ENCODE measurements at places on chromosomes 2 and 18. TPM values are rescaled to one million over a fixed set of nuclear protein-coding genes. Genes with fewer than 3 reads are reported as not detected.
A peak's percentile ranks its signal among the peaks of the same experiment; 100 is the strongest.

The CCDC85A gene
- total RNA-seq: 0.42 TPM

GRCh38 chr2:46494596-46494995 is 15.2 kb downstream of the TMEM247 start:
- H3K27me3 ChIP-seq: peaks cover 18% of the 10 kb centered on the region
- no peaks in the 10 kb centered on the region for H3K36me3 ChIP-seq
- peaks cover 4% of the 10 kb centered on the region for H3K4me1 ChIP-seq
- H3K27ac ChIP-seq: no peak overlapping the region
- no peak overlapping the region for H3K4me3 ChIP-seq

The EPHA4 gene
- total RNA-seq: 28.7 TPM

GRCh38 chr2:182187130-182187529 is 201.5 kb downstream of the PPP1R1C start:
- no peak overlapping the region for H3K4me3 ChIP-seq
- DNase-seq: no peak
- H3K4me1 ChIP-seq: no peaks in the 10 kb centered on the region
- no peaks in the 10 kb centered on the region for H3K27me3 ChIP-seq

The RESP18 gene
- not detected for total RNA-seq

GRCh38 chr2:29524652-29525051 is 396.7 kb downstream of the ALK start:
- no peak overlapping the region for H3K4me3 ChIP-seq
- no peak overlapping the region for H3K27ac ChIP-seq
- DNase-seq: no peak
- H3K27me3 ChIP-seq: no peaks in the 10 kb centered on the region

GRCh38 chr2:160491911-160492371 is 1.7 kb downstream of the RBMS1 start:
- H3K4me3 ChIP-seq: peak overlapping the region; percentile 95
- DNase-seq: no peak
- peaks cover 47% of the 10 kb centered on the region for H3K4me1 ChIP-seq
- no peaks in the 10 kb centered on the region for H3K36me3 ChIP-seq
- peak overlapping the region; percentile 97 for H3K27ac ChIP-seq
- H3K27me3 ChIP-seq: no peaks in the 10 kb centered on the region

DNA sequence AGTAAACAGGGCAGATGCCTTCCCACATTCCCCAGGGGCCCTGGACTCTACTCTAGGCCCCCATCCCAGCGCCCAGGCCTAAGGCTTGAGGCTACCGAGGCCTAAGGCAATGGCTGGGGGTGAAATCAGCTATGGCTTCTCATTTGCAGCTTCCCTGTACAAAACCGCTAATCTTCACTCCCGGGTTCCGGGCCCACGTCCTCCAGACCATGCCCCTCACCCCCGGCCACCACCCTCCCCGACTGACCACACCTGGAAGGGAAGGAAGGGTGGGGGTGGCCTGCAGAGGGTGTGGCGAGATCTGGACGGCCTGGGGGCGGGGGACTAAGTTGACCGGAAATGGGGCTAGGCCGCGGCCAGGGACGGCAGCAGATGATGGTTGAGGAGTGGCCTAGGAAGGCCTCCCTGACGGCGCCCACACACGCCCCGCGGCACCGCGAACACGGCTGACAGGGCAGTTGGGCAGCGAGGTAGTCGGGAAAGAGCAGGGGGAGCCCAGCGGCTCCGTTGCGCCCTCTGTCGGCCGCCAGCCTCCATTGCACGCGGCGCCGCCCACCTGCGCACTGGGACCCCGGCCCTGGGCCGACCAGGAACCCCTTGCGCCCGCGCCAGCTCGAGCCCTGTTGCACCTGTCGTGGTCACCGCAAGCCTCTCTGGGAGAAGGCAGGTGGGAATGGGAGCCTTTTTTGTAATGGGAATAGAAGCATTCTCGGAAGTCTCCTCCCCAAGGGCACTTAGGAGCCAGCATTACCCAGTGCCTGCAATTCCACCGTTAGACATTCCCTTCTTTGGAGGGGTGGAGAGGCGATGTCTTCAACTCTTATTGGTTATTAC is 117.1 kb upstream of the STPG4 start:
- no peaks in the 10 kb centered on the region for H3K36me3 ChIP-seq
- peak overlapping the region; percentile 61 for H3K27ac ChIP-seq
- no peak for DNase-seq
- H3K4me1 ChIP-seq: peaks cover 41% of the 10 kb centered on the region

GRCh38 chr18:33605250-33605649 is 27.2 kb downstream of the ASXL3 start:
- no peaks in the 10 kb centered on the region for H3K4me1 ChIP-seq
- no peak overlapping the region for H3K4me3 ChIP-seq
- H3K36me3 ChIP-seq: no peaks in the 10 kb centered on the region
- H3K27ac ChIP-seq: no peak overlapping the region
- no peaks in the 10 kb centered on the region for H3K27me3 ChIP-seq

The SERPINB11 gene
- total RNA-seq: 85.9 TPM

- H3K27me3 ChIP-seq: no peaks in the 10 kb centered on the region
- H3K36me3 ChIP-seq: no peaks in the 10 kb centered on the region
- no peaks in the 10 kb centered on the region for H3K4me1 ChIP-seq
- no peak overlapping the region for H3K4me3 ChIP-seq
- no peak for DNase-seq
Observed at GRCh38 chr2:170101789-170102188, 76.2 kb upstream of the MYO3B start.

The GATA6 gene
- total RNA-seq: 2.2 TPM

DNA sequence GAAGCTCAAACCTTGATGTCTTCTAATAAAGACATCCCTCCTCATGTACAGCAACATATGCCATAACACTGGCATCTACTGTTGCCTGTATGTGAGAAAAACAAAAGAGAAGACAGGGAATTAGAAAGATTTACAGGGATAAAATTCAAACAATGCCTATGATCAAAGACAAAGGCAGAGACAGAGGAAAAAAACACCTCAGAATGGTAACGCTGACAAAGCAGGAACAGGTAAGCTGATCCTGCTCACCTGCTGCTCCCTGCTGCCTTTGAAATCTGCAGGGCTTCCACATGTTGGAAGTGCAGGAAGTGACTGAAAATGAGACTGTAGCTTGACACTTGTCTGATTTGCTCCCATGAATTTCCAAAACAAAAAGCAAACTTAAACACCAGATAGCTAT is 90.2 kb upstream of the DNAJC10 start:
- no peak for DNase-seq
- no peak overlapping the region for H3K4me3 ChIP-seq
- H3K36me3 ChIP-seq: no peaks in the 10 kb centered on the region

The LRRC30 gene
- not detected for total RNA-seq

The UPP2 gene
- not detected for total RNA-seq

The TRIM54 gene
- not detected for total RNA-seq

The CCDC121 gene
- 0.87 TPM for total RNA-seq

The CRYGD gene
- not detected for total RNA-seq

GRCh38 chr2:46534589-46534988 is 55.2 kb downstream of the TMEM247 start:
- H3K36me3 ChIP-seq: no peaks in the 10 kb centered on the region
- no peak overlapping the region for H3K4me3 ChIP-seq

GRCh38 chr2:98347298-98348065 is 1.2 kb downstream of the CNGA3 start:
- DNase-seq: no peak
- no peak overlapping the region for H3K4me3 ChIP-seq

- peak overlapping the region; percentile 38 for H3K4me3 ChIP-seq
- no peaks in the 10 kb centered on the region for H3K36me3 ChIP-seq
- H3K4me1 ChIP-seq: peaks cover 15% of the 10 kb centered on the region
- no peak for DNase-seq
- H3K27me3 ChIP-seq: no peaks in the 10 kb centered on the region
- H3K27ac ChIP-seq: no peak overlapping the region
Observed at GRCh38 chr2:136764452-136765255, 691 bp upstream of the THSD7B start.

DNA sequence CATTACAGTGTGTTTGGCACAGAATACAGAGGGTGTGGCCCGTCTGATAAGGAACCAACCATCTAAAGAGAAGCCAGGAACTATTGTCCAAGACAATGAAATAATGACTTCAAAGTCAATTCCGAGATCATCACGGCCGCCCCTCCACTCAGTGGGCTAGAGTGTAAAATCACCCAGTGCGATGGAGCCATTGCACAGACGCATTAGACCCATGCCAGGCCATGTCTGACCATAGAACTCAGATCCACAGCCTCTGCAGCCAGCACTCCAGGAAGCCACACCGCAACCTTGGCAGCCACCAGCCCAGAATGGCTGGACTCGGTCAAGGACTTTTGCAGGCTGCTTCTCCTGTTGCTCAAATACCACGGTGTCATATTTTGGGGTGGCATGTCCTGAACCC is 835.7 kb downstream of the DCDC2C start:
- H3K4me1 ChIP-seq: no peaks in the 10 kb centered on the region
- no peak overlapping the region for H3K4me3 ChIP-seq
- no peaks in the 10 kb centered on the region for H3K27me3 ChIP-seq
- DNase-seq: no peak
- no peaks in the 10 kb centered on the region for H3K36me3 ChIP-seq
- H3K27ac ChIP-seq: no peak overlapping the region

- no peak overlapping the region for H3K4me3 ChIP-seq
- no peak for DNase-seq
- no peaks in the 10 kb centered on the region for H3K27me3 ChIP-seq
- H3K36me3 ChIP-seq: no peaks in the 10 kb centered on the region
Observed at GRCh38 chr2:9401646-9402371, 21.5 kb downstream of the ITGB1BP1 start.

GRCh38 chr2:218875692-218876246 is 4.9 kb upstream of the WNT10A start:
- peaks cover 7% of the 10 kb centered on the region for H3K27me3 ChIP-seq
- H3K4me3 ChIP-seq: no peak overlapping the region
- no peaks in the 10 kb centered on the region for H3K36me3 ChIP-seq
- no peak for DNase-seq
- H3K27ac ChIP-seq: no peak overlapping the region
- peaks cover 13% of the 10 kb centered on the region for H3K4me1 ChIP-seq

DNA sequence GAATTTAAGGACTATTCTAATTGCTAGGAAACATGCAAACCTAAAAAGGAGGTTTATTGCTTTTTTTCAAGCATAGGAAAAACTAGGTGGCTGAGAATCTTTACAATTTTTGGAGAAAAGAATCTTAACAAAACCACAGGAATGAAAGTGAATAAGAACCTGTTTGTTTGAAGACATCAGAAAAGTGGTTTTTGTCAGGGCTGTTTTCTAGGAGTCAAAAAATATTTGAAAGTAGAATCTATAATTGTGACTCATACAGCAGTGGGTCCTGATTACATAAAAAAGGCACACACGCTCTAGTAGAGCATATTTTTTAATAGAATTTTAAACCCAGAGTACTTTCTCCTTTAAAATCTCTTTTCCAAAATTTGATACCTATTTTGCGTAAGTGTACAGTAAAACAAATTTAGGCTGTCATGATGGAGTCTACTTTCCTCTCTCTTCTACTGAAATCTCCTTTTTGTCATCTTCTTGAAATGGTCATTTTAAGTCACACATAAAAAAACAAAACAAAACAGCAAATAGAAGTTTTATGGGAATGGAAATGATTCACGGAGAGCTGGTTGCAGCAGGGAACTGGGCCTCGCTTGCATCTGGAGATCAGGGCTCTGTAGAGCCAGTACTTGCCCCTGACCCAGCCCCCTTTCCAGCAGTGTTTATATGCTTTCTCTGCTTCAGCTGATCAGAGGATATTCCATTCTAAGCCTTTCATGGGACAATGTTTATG is 59.1 kb upstream of the PELI1 start:
- H3K4me3 ChIP-seq: peak overlapping the region; percentile 56
- peaks cover 22% of the 10 kb centered on the region for H3K4me1 ChIP-seq
- no peaks in the 10 kb centered on the region for H3K27me3 ChIP-seq

GRCh38 chr2:220460257-220460985 is 833.0 kb downstream of the SLC4A3 start:
- DNase-seq: no peak
- no peaks in the 10 kb centered on the region for H3K36me3 ChIP-seq
- no peak overlapping the region for H3K4me3 ChIP-seq
- no peaks in the 10 kb centered on the region for H3K27me3 ChIP-seq

DNA sequence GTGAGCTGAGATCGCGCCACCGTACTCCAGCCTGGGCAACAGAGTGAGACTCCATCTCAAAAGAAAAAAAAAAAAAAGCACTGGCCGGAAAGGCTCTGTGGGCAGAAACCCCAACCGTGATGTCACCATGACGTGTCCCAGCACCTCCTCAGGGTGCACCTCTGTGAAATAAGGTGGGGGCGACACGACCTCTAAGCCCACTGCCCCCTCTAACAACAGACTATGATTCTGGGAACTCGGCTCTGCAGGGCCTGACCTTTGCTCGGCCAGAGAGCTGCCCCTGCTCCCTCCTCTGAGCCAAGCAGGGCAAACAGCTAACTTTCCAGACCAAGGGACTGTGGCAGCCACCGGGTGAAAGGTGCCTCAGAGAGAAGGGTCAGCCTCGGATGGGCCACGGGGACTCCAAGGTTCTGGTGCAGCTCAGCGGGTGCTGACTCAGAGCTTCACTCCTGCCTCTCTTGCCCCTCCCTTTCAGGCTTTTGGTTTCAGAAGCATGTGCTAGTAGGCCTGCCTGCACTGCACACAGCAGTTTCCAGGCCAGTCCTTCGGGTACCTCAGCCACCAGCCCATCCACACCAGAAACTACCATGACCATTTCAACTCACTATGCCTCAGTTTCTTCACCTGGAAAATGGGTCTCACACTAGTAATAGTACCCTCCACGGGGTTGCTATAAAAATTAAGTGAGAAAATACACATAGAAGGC is 8.0 kb downstream of the TMBIM1 start:
- no peak for DNase-seq
- peak overlapping the region; percentile 50 for H3K4me3 ChIP-seq
- H3K36me3 ChIP-seq: peaks cover 41% of the 10 kb centered on the region
- peak overlapping the region; percentile 98 for H3K27ac ChIP-seq
- peaks cover 80% of the 10 kb centered on the region for H3K4me1 ChIP-seq

DNA sequence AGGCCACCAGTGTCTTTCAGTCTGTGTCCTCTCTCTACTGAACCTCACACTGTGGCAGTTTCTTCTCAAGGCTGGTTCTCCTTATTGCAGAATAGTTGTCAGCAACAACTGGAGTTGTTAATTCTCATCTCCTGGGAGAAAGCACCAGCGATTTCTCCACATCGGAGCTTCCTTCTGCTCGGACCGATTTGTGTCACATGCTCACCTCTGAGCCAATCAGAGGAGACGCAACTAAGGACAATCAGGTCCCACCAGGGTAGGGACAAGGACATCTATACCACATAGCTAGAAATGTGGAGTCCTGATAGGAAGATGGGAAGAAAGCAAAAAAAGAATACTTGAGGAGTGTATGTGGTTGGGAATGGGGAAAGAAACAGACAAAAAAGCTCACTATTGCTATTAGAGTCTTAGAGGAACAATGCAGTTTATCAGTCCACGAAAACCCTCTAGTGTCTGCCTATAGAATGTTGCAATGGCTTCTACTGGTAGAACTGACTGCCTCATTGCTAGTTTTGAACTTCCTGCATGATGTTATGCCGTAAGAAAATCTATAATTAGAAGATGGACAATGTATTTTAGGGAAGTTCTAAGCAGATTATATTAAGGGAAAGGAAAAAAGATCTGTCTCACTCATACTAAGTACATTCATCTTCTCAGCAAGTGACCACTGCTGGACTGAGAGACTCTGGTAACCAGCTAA is 169.7 kb downstream of the CDCA7 start:
- no peaks in the 10 kb centered on the region for H3K36me3 ChIP-seq
- H3K27ac ChIP-seq: peak overlapping the region; percentile 9
- no peak overlapping the region for H3K4me3 ChIP-seq
- H3K27me3 ChIP-seq: peaks cover 3% of the 10 kb centered on the region
- no peaks in the 10 kb centered on the region for H3K4me1 ChIP-seq

The FAM110C gene
- total RNA-seq: 48.3 TPM

Data from esophagus squamous epithelium (tissue), 5 donors.